Hindlimb muscle (tissue), 1 donor: ENCODE measurements at places on chromosomes 2 and 18. TPM values are rescaled to one million over a fixed set of nuclear protein-coding genes. Genes with fewer than 3 reads are reported as not detected.

IFIH1 gene
- polyA plus RNA-seq = 2.8 TPM

PLEKHA3 gene
- polyA plus RNA-seq = 13.6 TPM

DNA sequence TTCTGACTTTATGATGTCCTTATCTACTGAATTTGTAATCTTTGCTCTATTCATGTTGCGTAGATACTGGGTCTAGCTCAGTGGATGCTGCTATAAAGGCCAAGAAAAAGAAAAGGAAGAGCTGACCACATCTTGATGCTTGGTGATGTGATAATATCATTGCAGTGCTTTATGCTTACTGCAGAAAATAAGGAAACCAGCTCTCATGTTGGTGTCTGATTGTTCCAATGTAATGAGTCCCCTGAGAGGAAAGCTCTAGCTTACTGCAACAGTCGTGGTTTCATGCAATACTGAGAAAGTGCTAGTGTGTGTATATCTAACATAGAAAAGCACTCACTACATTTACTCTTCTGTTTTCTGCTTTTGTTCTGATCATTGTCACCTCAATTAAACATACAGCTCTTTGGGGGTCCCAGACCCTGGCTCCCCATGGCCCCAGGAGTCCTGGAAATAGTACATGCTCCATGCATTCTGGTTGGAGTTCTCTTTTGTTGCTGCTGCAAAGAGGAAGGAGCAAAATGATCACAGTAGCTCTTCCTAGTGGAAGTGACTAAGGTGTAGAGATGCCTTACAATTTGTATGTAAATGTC is 338.8 kb downstream of the CYRIA start:
- DNase-seq = no peak

GRCh38 chr18:41324020-41324791 is 630.8 kb upstream of the PIK3C3 start:
- no peak for DNase-seq

DNA sequence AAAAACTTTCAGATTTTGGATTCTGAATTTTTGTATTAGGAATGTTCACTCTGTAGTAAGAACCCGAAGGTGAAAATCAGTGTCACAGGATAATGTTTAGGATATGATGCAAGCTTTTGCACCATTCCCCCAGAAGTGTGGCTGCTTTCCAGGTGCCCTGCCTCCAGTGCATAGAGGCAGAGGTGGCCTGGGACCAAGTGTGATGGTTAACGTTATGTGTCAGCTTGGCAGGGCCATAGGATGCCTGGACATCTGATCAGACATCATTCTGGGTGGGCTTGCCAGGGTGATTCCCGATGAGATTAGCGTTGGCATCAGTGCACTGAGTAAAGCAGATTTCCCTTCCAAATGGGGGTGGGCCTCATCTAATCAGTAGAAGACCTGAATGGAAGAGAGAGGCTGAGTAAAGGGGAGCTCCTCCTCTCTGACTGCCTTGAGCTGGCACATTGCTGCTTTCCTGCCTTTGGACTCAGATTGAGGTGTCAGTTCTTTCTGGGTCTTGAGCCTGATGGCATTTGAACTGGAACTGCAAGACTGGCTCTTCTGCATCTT is 177.4 kb upstream of the HS6ST1 start:
- no peak for DNase-seq

CLASP1 gene
- polyA plus RNA-seq = 69.7 TPM

POU3F3 gene
- polyA plus RNA-seq = not detected

DNA sequence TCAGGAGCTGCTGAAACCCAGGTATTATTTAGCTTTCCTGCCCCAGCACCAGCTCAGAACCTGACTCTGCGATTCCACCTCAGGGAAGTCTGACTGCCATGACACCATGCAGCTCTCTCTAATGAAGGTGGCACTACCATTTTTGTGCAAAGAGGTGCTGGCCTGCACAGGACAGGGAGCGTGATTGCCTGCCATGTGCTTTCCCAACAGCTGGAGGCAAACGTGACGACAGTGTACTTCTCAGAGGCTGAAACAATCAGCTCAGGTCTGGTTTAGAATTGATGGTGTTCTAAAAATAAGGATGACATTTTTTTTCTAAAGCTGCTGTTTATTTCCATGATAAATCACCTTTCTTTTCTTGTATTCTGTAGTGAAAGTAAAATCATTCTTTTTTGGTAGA is 75.2 kb upstream of the TTC39C start:
- DNase-seq = no peak

GRCh38 chr2:61750624-61751023 is 103.2 kb downstream of the FAM161A start:
- DNase-seq = no peak

GKN2 gene
- polyA plus RNA-seq = not detected

DNA sequence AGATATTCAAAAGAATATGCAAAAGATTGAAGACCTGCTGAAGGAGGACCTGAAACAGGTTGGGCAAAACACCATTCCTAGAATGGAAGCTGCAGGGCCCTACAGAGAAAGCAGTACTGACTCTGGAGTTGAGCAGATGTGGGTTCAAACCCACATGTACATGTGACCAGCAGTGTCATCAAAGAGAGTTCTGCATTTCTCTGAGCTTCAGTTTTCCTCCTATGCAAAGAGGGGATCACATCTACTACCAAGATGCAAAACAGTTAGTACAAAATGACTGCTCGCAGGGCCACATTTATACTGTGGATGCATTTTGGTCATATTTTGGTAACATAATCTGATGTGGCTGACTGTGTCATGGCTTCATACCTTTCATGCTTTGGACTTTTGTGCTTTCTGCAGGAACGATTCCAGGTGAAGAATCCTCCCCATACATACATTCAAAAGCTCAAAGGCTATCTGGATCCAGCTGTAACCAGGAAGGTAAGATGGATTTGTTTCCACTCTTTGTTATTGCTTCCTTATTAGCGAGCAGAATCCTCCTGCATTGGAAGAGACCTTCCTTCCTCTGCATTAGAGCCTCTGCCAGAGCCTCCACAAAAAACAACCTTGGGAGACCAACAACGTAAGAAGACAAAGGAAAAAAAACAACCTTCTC is 174.8 kb downstream of the PRPF40A start:
- DNase-seq = no peak

DNA sequence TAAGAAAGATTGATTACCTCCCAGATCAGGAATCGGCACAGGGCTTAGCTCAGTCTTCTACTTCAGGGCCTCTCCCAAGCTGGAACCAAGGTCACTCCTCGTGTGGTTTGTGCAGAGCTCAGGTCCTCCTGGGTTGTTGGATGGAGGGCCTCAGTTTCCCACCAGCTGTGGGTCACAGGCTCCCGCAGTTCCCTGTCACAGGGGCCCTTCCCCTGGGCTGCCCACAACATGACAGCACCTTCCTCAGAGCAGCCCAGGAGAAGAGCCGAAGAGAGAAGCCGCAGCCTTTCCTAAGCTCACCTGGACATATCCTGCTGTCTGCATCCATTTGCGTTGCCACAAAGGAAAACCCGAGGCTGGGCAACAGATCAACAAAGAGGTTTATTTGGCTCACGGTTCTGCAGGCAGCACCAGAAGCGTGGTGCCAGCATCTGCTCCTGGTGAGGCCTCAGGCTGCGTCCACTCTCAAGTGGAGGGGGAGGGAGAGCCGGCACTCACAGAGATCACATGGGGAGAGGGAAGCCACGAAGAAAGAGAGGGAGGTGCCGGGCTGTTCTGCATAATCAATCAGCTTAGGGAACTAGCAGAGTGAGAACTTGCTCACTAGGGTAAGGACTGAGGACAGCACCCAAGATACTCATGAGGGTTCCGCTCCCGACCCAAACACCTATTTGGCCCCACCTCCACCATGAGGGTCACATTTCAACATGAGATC is 13.0 kb upstream of the ALLC start:
- DNase-seq = no peak

CHRNG gene
- 167 TPM for polyA plus RNA-seq

GRCh38 chr2:144475044-144475443 is 44.9 kb downstream of the ZEB2 start:
- DNase-seq = no peak

SELENOI gene
- 9.3 TPM for polyA plus RNA-seq

DNA sequence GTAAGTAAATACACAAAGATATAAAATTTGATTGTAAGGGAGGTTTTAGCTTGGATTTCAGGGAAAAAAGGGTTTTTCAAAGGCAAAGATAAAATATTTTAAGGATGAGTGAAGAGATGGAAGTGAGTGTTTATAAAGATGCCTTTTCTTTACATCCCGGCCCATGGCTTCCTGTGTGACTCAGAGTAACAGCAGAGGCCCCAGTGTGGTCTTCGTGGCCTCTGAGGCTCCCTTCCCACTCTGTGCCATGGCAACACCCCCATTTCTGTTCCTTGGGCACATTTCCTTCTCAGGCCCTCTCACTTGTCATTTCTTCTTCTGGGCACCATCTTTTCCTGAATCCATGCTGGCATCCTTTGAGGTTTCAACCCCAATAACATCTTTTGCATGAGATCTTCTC is 92.6 kb upstream of the TMEM18 start:
- DNase-seq = no peak

DNA sequence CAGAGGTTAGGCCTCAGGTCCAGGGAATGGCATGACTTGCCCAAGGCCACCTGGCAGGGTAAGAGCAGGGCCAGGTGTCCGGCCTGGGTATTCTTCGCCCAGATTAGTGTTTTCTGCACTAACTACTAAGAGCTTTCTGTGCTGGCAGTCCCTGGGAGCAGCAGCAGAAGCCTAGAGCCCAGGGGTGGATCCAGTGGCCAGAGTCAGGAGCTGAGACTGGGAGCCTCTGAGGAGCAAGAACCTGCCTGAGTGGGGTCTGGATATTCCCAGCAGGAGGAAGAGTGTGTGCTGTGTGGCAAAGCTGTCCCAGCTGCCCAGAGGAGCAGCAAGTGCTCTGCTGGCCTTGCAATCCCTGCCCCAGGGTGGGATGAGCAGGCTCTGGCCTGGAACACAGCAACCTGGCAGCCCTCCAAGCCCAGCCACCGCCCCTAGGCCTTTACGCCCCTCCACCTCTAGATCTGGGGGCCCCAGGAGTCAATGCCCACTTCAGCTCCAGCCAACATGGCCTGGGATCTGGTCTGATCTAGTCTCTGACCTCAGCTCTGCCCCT is 30.7 kb upstream of the GPAT2 start:
- DNase-seq = no peak
